ENCODE measurements at places on chromosomes 6 and 20. TPM values are rescaled to one million over a fixed set of nuclear protein-coding genes. Genes with fewer than 3 reads are reported as not detected.

- DNase-seq: no peak
- H3K4me1 ChIP-seq: no peaks in the 10 kb centered on the region
- no peaks in the 10 kb centered on the region for H3K36me3 ChIP-seq
- H3K4me3 ChIP-seq: no peak overlapping the region
- H3K27me3 ChIP-seq: peaks cover 6% of the 10 kb centered on the region
Measured at GRCh38 chr20:61808447-61808846, 257.2 kb downstream of the TAF4 start.

- peaks cover 9% of the 10 kb centered on the region for H3K36me3 ChIP-seq
- peak; percentile 94 for DNase-seq
- no peaks in the 10 kb centered on the region for H3K27me3 ChIP-seq
- H3K4me3 ChIP-seq: peak overlapping the region; percentile 91
- peaks cover 18% of the 10 kb centered on the region for H3K4me1 ChIP-seq
Measured at GRCh38 chr6:24667378-24667803, 514 bp downstream of the ACOT13 start.

GRCh38 chr20:49570828-49571552, 3.1 kb upstream of the PTGIS start:
- peaks cover 3% of the 10 kb centered on the region for H3K27me3 ChIP-seq
- H3K36me3 ChIP-seq: no peaks in the 10 kb centered on the region
- no peak for DNase-seq
- H3K4me1 ChIP-seq: peaks cover 16% of the 10 kb centered on the region
- H3K27ac ChIP-seq: no peak overlapping the region

DNA sequence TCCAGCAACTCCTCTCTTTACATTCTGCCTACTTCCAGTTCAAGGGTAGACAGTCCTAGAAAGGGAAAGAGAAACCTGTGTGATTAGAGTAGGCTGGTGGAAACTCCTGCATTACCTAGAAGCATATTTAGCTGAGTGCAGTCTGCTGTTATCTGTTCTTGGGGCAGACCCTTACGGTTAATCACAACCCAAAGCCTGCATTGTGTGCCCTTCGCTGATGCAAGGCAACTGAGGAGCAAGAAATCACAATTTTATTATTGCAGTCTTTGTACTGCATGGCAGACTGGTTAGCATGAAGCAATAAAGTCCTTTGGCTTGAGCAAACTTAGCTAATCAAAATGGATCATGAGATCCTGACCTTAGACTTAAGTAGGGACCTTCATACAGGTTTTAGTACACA, 1.5 kb upstream of the GOPC start:
- H3K27ac ChIP-seq: no peak overlapping the region
- no peak overlapping the region for H3K4me3 ChIP-seq
- DNase-seq: no peak
- H3K36me3 ChIP-seq: no peaks in the 10 kb centered on the region
- H3K4me1 ChIP-seq: peaks cover 3% of the 10 kb centered on the region
- H3K27me3 ChIP-seq: no peaks in the 10 kb centered on the region

DNA sequence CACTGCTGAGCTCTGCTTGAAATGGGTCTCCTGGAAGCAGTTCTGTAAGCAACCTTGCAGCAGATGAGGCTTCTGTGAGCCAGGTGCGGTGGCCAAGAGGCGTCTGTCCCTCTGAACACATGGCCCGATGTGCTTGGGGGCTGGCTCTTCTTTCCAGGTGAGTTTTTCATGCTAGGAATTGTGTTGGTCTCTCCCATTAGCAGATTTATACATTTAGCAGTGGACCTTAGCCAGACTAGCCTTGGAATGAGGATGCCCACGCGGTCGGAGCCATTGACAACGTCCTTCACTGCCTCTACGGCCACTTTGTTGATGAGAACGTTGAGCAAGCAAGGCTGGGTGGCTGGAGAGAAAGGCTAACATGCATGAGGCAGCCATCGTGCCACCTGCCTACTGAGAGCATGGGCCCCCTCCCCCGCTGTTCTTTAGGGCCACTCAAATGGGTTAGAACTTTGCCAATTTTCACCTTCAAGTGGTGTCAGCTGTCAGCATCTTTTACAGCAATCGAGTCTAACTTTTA, 33.5 kb downstream of the ERMARD start:
- no peaks in the 10 kb centered on the region for H3K27me3 ChIP-seq
- no peak overlapping the region for H3K4me3 ChIP-seq
- DNase-seq: no peak
- peaks cover 2% of the 10 kb centered on the region for H3K36me3 ChIP-seq
- no peaks in the 10 kb centered on the region for H3K4me1 ChIP-seq
- H3K27ac ChIP-seq: no peak overlapping the region

- H3K27ac ChIP-seq: no peak overlapping the region
- H3K4me1 ChIP-seq: peaks cover 4% of the 10 kb centered on the region
- H3K36me3 ChIP-seq: no peaks in the 10 kb centered on the region
- H3K4me3 ChIP-seq: no peak overlapping the region
- no peaks in the 10 kb centered on the region for H3K27me3 ChIP-seq
- no peak for DNase-seq
Measured at GRCh38 chr6:137213813-137214212, 5.4 kb downstream of the IFNGR1 start.

DNA sequence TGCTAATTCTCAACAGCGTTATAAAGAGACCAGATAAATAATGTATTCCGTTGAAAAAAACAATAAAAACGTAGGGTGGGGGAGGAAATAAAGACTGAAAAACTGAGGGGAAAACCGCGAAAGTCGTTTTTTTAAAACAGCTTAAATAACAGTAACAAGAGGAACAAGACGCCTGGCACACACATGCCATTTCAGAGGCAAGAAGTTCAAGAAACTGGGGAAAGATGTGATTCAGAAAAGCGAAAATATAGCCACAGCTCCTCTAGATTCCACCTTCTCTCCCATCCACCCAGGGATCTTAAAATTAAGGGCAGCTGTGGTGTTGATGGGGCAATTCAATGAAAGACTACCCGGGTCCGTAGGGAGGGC, 1.3 kb downstream of the EPB41L2 start:
- peak overlapping the region; percentile 98 for H3K4me3 ChIP-seq
- no peaks in the 10 kb centered on the region for H3K36me3 ChIP-seq
- no peaks in the 10 kb centered on the region for H3K27me3 ChIP-seq
- H3K27ac ChIP-seq: no peak overlapping the region
- H3K4me1 ChIP-seq: peaks cover 19% of the 10 kb centered on the region
- no peak for DNase-seq

- H3K36me3 ChIP-seq: peaks cover 12% of the 10 kb centered on the region
- no peak overlapping the region for H3K27ac ChIP-seq
- no peak for DNase-seq
- H3K4me3 ChIP-seq: no peak overlapping the region
- no peaks in the 10 kb centered on the region for H3K27me3 ChIP-seq
Measured at GRCh38 chr20:57375652-57376230, 15.5 kb upstream of the RBM38 start.

- H3K36me3 ChIP-seq: no peaks in the 10 kb centered on the region
- H3K4me1 ChIP-seq: no peaks in the 10 kb centered on the region
- no peaks in the 10 kb centered on the region for H3K27me3 ChIP-seq
- DNase-seq: no peak
- no peak overlapping the region for H3K4me3 ChIP-seq
Measured at GRCh38 chr6:6728169-6728941, 139.8 kb downstream of the LY86 start.

DNA sequence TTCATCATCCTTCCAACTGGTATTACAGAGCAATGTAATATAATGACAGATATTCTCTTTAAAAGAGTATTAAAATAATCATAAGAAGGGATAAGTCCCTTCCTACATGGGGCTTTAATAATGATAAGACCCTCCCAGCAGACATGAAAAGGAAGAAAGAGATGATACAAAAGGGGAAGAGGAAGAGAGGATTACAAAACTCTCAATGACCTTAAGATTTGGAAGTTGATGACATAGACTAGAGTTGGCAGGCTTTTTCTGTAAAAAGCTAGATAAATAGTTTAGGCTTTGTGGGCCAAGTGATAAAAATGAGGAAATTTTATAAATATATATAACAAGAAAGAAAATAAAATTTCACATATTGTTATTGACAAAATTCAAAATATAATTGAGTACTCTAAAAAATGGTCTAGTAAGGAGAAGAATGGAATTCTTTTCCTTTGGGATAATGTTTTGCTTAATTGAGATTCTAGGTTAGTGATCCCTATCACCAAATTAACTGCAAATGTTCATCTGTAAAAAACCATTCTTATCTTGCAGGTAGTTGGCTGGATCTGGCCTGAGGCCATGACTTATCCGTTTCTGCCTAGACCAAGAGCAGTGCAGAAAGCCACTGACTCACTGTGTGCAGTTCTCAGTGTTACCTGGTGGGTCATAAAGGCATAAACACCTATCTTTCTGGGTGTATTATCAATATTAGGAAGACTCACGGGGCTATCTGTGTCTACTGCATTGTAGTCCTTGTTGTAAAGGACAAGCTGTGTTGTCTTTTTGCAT, 11.0 kb downstream of the RIPOR2 start:
- no peaks in the 10 kb centered on the region for H3K4me1 ChIP-seq
- H3K27ac ChIP-seq: no peak overlapping the region
- H3K4me3 ChIP-seq: no peak overlapping the region
- no peaks in the 10 kb centered on the region for H3K36me3 ChIP-seq
- H3K27me3 ChIP-seq: no peaks in the 10 kb centered on the region

DNA sequence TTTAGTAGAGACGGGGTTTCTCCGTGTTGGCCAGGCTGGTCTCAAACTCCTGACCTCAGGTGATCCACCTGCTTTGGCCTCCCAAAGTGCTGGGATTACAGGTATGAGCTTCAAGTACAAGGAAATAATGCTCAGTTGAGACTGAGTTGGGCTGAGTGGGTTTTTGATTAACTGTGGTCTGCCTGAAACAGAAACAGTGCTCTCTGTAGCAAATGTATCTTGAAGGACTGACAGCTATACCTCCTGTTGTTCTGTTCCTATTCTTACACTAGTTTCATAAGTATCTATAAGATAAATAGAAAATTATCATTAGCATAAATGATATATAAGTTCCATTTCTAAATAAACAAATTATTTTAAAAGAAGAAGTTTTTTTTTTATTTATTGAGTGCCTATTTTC, 142.8 kb upstream of the PTPRK start:
- H3K36me3 ChIP-seq: no peaks in the 10 kb centered on the region
- no peak for DNase-seq
- H3K4me1 ChIP-seq: no peaks in the 10 kb centered on the region

DNA sequence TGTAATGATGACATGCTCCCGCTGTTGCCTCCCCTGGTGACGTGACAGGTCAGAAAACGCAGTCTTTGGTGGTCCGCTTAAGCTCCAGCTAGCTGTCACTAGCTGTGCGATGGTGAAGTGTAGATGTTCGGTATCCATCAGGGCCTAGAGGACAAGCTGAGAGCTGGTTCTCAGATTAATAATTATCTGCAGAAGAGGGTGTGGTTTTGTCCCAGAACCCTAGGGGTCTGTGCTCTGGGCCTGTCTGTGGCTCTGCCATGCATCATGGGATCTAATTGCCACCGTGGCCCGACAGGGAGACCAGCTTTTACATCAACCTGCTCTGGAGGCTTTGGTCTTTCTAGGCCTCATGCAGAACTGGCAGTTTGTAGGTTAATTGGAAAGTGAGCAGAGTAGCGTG, 34.1 kb downstream of the ERMARD start:
- peaks cover 21% of the 10 kb centered on the region for H3K36me3 ChIP-seq
- no peak overlapping the region for H3K4me3 ChIP-seq
- DNase-seq: no peak

DNA sequence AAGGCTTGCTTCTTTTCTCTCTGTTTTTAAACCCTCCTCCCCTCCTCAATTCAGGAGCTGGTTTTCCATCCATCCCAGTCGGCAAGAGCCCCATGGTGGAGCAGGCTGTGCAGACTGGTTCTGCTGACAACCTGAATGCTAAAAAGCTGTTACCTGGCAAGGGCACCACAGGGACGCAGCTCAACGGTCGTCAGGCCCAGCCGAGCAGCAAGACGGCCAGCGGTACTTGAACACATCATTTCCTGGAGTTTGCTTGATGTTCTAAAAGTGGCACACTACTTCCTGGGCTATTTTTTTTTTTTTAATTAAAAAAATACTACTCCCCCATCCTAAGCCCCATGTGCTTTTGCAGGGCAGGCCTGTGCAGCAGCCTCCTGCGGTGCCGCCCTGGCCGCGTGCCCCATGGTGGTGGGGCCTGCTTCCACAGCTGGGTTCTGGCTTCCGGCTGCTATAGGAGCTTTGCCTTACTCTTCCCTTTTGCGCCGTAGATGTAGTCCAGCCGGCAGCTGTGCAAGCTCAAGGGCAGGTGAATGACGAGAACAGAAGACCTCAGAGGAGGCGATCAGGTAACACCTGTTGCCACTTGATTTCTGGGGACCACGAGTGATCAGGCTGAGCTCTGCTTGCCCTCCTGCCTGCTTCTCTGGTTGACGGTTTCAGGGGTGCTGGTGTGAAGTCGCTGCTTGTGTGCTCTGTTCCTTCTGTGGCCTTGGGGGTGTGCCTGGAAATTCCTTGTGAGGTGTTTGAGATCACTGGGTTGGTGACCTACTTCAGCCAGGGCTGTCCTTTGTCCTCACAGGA, 7.7 kb downstream of the LSM14B start:
- DNase-seq: no peak
- no peaks in the 10 kb centered on the region for H3K27me3 ChIP-seq
- H3K27ac ChIP-seq: no peak overlapping the region
- peaks cover 32% of the 10 kb centered on the region for H3K36me3 ChIP-seq

DNA sequence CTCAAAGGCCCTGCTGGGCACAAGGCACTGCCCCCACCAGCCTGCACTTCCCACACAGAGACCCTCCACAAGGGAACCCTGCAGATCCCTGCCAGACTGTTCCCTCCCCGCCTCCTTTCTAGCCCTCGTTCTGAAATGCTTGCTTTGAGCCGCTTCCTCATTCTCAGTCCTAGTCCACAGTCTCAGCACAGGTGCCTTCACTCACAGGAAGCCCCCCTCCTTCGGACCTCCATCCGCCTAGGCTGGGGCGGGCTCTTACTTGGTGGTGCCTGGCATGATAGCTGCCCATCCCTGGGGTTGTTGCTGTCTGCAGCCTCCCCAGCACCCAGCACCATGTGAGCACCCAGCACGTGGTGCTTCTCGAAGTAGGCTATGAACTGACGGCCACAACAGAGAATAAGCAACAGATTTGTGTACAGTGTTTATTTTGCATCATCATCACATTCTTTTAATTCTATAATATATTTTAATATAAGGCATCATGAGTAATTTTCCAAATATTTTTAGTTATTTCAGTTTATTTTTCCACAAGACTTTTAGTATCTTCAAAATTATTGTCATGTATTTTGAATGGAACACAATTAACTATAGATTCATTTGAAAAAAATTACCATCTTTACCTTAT, 12.3 kb downstream of the CST5 start:
- no peak overlapping the region for H3K27ac ChIP-seq
- no peaks in the 10 kb centered on the region for H3K36me3 ChIP-seq
- no peaks in the 10 kb centered on the region for H3K4me1 ChIP-seq
- no peak for DNase-seq

GRCh38 chr6:13091192-13091591, 237.1 kb downstream of the TBC1D7 start:
- DNase-seq: no peak
- no peaks in the 10 kb centered on the region for H3K27me3 ChIP-seq
- H3K36me3 ChIP-seq: no peaks in the 10 kb centered on the region
- H3K27ac ChIP-seq: no peak overlapping the region
- no peak overlapping the region for H3K4me3 ChIP-seq

Gene BNIP5
- polyA plus RNA-seq: 26.7 TPM

Gene TRIM40
- 4.0 TPM for polyA plus RNA-seq

Gene SRMS
- polyA plus RNA-seq: 0.18 TPM

Gene BPIFB4
- not detected for polyA plus RNA-seq

Gene ULBP2
- not detected for polyA plus RNA-seq

Gene TP53TG5
- polyA plus RNA-seq: not detected

Gene CLPSL2
- polyA plus RNA-seq: not detected

Gene COL19A1
- 0.09 TPM for polyA plus RNA-seq

Measured in small intestine (tissue), 16 donors.